ENCODE measurements at places on chromosomes 7 and 10.

- DNase-seq: no peak
Observed at GRCh38 chr7:33981671-33982424, 76.5 kb downstream of the BMPER start.

- no peak for DNase-seq
Observed at GRCh38 chr10:30398193-30398592, 35.8 kb upstream of the MAP3K8 start.

DNA sequence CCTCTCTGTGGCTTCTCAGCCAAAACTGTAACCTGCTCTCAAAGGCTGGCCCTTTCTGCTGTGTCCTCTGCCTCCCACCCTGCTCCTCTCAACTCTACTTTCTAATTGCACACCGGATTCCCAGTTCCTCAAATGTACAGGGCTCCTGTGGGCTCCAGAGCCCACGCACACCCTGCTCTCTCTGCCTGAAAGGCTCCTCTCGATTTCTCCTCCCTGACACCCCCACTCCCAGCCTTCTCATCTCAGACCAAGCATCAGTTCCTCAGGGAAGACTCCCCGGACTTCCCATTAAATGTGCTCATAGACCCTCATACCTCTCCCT, 111.7 kb upstream of the STEAP1B start:
- DNase-seq: no peak

DNA sequence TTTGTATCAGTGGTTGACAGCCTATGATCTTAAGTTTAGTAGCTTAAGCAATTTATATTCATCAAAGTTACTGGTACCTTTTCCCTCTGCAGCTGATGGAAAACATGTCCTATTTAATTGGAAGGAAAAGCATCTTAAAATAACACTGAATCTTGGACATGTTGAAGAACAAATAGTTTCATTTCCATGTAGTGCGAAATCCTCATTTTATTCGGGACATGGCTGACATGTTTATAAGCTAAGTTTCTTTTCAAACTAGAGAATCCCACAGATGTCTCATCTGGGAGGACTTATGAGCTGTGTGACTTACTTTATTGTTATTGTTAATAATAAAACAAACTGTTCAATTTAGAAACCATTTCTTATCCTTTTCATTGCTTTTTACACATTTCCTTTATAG, 461.0 kb downstream of the SUGCT start:
- no peak for DNase-seq

GRCh38 chr10:75180592-75180991, 30.0 kb upstream of the VDAC2 start:
- DNase-seq: no peak

GRCh38 chr7:115779561-115779960, 251.0 kb downstream of the TFEC start:
- no peak for DNase-seq

DNA sequence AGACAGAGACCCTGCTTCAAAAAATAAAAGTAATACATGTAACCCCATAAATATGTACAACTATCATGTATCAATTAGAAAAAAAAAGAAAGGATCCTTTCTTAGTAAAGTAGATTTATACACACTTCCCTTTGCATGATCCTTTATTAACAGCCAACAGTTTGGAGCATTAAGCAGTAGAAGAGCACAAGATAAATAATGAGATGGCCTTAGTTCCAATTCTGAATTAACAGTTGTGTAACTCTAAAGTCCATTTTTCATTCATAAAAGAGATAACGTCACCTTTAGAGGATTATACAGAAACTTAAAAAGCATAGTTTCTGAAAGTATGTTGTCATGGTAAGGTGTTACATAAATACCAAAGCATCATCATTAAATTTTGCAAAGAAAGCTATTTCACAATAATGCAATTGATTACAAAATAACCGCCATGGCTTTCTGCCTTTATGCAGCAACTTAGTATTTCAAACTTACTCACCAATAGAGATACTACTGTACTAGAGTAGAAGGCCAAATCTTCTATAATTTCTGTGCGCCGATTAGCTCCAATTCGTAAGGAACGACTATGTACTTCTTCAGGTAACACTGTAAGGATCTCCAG, 40.3 kb downstream of the TNPO3 start:
- DNase-seq: no peak

GRCh38 chr10:76045174-76045573, 613.8 kb downstream of the LRMDA start:
- DNase-seq: no peak

- no peak for DNase-seq
Observed at GRCh38 chr7:92635538-92635937, 45.3 kb upstream of the FAM133B start.

DNA sequence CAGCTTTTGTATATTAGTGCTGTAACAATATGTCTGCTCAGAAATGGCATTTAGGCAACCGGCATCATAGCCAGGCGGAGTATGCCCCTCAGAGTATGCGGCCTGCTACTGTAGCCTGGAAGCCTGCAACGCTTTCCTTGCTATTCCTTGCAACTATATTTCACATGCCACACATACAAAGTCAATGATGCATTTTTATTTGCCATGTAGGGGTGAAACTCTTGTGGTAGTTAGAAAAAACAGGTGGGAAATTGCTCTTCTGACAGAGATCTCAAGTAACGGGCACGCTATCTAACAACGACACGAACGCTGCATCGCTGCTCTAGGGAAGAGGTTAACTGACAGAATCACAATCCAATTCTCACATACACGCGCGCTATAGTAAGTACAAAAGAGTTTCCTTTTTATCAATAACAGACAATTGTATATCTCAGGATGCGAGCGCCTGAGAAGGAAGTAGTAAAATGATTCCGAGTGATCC, 5.9 kb downstream of the EBF3 start:
- peak; percentile 72 for DNase-seq

DNA sequence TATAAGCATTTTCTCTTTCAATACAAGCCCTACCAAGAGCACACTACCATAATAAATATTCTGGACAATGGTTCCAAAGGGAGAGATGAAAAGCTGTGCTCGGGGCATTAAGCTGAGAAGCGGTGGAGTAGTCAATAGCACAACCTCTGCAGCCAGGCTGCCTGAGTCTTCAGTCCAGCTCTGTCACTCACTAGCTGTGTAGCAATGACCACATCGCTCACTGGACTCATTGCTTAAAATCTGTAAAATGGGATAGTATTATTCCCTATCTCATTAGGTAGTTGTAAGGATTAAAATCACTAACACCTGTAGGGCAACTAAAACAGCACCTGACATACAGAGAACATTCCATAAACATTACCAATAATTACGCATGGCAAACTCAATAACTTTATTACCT, 199.9 kb upstream of the KLF14 start:
- no peak for DNase-seq

- DNase-seq: no peak
Observed at GRCh38 chr10:7833210-7833609, 14.9 kb downstream of the TAF3 start.

DNA sequence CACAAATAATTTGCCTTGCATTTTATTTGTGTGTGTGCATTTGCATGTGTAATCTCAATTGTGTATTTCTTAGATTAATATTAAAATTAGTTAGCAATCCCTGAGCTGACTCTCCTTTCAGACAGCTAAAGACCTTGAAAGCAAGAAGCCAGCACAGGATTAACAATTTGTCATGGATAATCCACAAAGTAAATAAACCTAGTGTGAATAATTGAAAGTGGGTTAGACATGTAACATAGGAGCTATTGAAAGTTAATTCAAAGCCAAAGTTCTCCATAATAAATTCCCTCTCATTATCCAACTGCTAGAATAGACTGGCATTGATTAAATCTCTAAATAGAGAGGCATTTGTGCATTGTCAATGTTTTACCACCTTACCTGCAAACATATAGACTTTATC, 326.1 kb downstream of the PLXDC2 start:
- DNase-seq: no peak

DNA sequence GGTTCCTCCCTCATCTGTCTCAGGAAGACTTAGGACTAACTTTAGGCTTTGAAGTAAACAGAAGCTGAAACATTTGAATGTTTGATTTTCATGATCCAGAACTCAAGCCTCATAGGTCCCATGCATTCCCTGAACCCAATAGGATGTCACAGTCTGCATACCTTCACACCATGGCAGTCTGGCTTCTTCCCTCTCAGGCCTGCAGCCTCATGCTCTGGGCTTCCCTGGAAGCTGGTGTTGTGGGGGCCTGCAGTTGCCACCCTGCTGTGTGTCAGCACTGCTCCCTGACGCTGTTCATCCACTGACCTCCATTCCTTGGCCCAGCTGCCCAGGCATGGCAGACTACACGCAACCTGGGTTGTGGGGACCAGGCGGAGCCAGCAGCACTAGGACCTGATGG, 267.5 kb upstream of the KAT6B start:
- DNase-seq: no peak

GRCh38 chr10:93143281-93143680, 69.6 kb downstream of the CYP26A1 start:
- no peak for DNase-seq

GRCh38 chr10:87837445-87837844, 19.4 kb upstream of the ATAD1 start:
- no peak for DNase-seq

DNA sequence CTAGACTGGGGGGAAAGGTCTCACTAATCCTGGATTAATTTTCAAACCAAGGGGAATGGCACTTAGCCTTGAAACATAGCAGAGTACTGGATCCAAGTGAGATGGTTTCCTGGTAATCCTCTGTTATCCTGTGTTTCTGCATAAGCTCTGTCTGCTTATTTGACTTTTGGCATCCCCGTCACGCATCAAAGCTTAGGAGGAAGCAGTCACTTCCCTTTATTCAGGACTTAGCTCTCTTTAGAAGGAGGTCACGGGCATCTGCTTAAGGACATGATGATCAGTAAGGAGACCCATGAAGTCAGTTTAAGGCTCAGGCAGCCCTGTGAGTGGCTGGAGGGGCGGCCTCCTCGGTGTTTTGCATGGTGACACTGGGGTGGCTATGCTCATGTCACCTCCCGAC, 30.0 kb downstream of the TSPAN15 start:
- no peak for DNase-seq

DNA sequence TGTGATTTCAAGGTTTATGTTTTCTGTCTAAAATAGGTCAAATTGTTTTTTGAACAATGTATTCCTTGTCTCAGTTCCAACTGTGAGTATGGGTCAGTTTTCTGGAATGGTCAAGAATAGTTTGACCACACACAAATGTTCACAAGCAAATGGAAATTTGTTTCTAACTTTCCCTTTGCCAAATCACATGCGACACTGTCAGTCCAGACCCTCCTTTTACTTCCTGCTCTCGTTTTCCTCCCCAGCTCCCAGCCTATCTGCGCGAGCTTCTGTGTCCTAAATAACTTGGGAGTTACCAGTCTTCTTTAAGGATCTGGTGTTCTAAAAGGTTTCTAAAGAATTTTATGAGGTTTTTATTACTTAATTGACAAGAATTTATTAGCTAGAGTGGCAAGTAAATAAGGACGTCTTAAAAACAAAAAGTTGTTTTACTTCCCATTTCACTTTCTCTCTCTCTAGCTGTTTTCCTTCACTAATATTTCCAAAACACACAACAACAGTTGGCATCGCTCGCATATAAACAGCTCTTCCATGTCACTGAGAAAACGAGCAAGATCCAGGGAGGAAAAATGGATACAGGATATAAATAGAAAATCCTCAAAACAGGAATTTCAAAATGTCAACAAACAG, 266.1 kb upstream of the KLF6 start:
- no peak for DNase-seq
